Activated T-cell treated with anti-CD3 and anti-CD28 coated beads for 48 hours (primary cell): ENCODE measurements at places on chromosomes 12 and 14.

GRCh38 chr12:116339800-116340371, 62.4 kb upstream of the MED13L start:
- DNase-seq = no peak

DNA sequence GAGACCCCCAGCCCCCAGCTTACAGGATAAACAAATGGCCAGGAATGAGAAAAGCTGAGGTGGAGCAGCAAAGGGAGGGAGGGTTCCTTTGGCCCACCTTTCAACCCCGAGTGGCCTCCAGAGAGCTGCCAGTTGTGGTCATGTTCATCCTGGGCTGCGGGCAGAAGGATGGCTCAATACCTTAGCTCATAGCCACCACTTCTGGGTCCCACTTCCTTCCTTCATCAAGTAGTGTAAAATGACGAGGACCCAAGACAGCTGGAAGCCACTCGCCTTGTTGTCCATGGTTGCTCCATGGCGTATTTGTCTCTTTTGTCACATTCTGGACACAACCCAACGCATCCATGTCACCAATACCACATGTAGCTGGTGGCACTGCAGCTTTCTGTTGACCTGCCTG, 24.2 kb downstream of the CRACR2A start:
- no peak for DNase-seq

GRCh38 chr14:56268039-56268438, 149.8 kb downstream of the PELI2 start:
- DNase-seq = no peak

- DNase-seq = no peak
Measured at GRCh38 chr12:115521771-115522409, 755.6 kb downstream of the MED13L start.

GRCh38 chr14:77467801-77468200, 9.9 kb downstream of the AHSA1 start:
- no peak for DNase-seq

DNA sequence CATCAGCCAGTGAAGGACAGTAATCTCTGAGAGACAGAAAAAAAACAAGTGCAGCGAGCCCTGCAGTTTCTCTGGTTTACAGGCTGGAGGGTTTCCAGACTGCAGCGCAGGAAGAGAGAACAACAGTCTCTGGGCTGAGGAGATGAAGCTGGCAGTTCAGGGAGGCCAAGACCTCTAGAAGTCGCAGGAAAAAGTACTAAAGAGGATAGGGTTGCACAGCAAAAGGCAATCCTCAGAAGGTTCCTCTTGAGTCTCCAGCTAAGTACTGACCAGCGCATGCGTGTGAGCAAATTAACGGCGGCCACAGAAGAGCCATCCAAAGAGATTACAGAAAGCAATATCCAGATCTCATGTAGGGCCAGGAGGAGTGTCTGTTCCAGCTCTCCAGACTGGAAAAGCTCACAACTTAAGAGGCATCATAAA, 12.2 kb upstream of the CCDC60 start:
- DNase-seq = no peak

- no peak for DNase-seq
Measured at GRCh38 chr12:57169969-57170368, 22.6 kb upstream of the LRP1-AS start.

DNA sequence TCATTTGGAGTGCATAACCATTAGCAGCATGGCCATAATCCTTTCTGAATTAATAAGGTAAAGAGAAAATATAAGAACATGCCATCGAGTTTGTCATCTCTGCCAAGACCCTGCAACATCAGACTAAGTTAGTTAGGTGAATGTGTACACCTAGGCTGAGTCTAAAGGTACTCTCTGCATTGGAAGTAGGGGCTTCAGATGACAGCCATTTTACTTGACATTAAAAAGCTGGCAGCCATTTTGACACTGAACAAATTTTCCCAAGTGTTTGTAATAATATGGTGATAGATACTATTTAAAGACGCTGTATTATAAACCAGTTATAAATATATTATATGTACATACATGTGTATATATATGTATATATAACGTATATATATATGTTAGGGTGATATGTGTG, 79.0 kb downstream of the SUDS3 start:
- DNase-seq = no peak

- no peak for DNase-seq
Measured at GRCh38 chr14:54253195-54253947, 143.4 kb upstream of the CDKN3 start.

DNA sequence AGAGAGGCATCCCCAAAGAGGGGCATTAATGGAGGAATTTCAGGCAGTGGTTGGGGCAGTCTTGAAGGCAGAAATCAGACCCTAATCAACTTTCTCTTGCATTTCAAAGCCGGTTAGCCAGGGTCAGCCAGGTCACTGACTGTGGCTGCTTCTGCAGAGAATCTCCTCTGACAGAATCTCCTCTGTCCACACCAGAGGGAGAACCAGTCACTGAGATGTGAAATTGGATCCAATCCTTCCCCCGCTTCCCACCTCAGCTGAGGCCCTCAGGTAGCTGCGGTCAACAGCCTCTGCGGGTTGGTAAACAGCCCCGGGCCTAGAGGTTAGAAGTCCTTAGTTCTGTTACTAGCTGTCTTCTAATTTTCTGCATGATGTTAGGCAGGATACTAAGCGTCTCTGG, 39.8 kb upstream of the NUAK1 start:
- DNase-seq = no peak

- no peak for DNase-seq
Measured at GRCh38 chr12:16269946-16270345, 7.5 kb downstream of the SLC15A5 start.

DNA sequence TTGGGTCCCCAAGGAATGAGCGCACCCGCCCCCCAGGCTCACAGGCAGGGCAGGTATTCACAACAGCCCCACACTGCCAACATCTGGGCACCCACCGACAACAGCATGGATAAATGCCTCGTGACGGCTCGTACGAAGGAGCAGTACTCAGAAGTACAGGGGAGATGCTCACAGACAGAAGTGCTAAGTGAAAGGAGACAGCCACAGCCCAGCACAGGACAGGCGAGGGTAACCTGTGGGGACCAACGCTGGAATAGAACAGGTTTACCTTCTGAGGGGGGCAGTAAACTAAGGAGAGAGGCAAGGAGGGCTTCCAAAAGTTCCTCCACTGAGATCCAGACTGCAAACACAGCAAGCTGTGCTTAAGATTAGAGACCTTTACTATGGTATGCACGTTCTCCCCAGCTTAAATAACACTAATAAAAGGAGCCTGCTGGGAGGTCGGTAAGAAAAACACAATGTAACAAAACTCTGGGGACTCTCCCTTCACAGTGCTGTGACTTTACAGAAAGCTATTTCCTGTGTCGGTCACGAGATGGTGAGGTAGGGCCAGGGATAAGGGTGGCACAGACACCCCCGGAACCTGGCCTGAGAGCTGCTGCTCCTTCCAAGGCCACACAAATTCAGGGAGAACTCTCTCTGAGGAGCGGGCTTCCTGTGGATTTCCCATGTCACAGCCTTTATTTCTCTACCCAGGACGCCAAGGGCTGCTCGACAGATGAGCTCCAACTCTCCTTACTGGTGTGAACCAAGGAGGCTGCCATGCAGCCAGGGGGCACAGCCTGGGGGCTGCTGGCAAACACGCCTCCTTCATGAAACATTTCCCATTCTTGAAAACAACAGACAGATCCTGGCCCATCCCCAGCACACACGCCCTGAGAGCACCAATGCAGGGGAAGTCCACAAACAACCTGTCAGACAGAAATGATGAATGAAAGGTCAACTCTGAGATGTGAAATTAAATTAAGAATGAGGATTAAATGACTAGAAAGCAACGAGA, 26.3 kb downstream of the SLC15A4 start:
- no peak for DNase-seq

DNA sequence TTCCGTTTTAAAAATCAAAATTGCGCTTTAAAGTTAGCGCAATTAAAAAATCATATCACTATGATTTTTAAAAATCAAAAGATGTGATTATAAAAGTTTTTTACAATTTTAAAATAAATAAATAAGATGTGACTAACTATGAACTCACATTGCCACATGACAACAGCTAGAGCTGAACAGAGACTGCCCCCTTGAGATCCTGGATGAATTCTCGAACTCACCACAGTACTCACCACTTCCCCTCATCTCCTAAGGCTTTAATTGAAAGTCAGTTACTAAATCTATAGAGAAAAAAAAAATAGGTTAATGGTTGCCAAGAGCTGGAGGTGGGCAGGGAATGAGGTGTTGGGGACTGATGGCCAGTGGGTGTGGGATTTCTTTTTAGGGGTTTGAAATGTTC, 384.2 kb downstream of the ZFP36L1 start:
- no peak for DNase-seq

DNA sequence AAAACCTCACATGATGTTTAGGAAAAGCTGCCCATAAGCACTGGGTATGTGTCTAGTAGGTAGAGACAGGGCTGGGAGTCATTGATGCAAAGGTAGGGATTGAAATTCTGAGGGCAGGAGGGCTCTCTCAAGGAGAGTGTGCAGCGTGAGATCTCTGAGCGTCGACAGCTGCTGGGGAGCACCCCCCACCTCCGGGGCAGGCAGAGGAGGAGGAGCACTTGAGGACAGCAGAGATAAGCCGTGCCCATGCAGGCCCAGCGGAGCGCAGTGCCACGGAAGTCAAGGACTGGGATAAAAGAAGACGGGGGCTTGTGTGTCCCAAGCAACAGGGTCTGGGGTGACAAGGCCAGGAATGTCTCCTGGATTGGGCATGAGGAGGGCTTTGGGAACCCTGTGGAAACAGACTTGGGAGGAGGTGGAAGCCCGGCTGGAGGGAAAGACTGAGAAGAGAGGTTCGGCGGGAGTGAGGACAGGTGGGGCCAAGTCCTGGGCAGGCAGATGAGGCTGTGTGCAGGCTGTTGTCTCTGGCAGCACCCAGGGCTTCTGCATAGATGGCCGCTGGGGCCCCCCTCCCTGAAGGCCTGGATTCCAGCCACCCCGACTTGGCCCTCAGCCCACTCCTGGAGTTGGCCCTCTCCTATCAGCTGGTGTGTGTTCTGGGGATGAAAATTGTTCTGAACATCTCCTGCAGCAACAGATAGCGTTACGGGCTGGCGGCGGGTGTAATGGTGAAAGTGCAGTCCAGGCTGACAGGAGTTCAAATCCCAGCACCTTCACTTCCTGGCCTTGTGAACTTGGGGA, 1.9 kb downstream of the CACNA2D4 start:
- DNase-seq = no peak

- DNase-seq = no peak
Measured at GRCh38 chr12:2355198-2355597, 302.4 kb downstream of the CACNA1C start.

- no peak for DNase-seq
Measured at GRCh38 chr12:114152066-114152465, 185.9 kb upstream of the RBM19 start.

GRCh38 chr12:95859947-95860850, 1.4 kb downstream of the SNRPF start:
- no peak for DNase-seq

GRCh38 chr12:52837413-52837741, 3.3 kb upstream of the KRT79 start:
- no peak for DNase-seq

GRCh38 chr12:22282283-22282682, 52.2 kb downstream of the ST8SIA1 start:
- DNase-seq = no peak

GRCh38 chr14:58637040-58637390, 747 bp upstream of the DACT1 start:
- DNase-seq = peak; percentile 31
